Type B pancreatic cell (in vitro differentiated cells): ENCODE measurements at places on chromosomes 4 and X. TPM values are rescaled to one million over a fixed set of nuclear protein-coding genes. Genes with fewer than 3 reads are reported as not detected.

- peak overlapping the region; percentile 40 for H3K4me3 ChIP-seq
- no peaks in the 10 kb centered on the region for H3K27me3 ChIP-seq
- H3K27ac ChIP-seq, result peak overlapping the region; percentile 76
- peaks cover 10% of the 10 kb centered on the region for H3K36me3 ChIP-seq
Observed at GRCh38 chr4:61540944-61541343, 340.8 kb downstream of the ADGRL3 start.

DNA sequence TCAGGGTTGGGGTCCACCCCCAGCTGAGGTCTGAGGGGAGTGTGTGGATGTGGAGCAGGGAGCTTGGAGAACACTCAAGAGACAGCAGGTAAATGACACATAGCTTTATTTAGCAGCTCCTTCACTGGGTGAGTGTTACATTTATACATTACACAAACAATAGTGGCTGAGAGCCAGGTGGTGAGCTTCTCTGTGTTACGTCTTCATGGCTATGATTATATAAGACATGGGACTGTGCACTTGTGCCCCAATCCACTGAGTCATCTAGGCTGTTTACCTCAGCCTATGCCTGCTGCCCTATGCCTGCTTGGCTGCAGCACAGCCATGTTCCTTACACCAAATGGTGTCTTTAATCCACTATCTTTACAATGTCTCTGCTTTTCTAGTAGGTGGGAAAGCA, 459.6 kb downstream of the AFF2 start:
- no peaks in the 10 kb centered on the region for H3K4me1 ChIP-seq
- H3K4me3 ChIP-seq, result no peak overlapping the region
- no peaks in the 10 kb centered on the region for H3K27me3 ChIP-seq
- no peak for DNase-seq

DNA sequence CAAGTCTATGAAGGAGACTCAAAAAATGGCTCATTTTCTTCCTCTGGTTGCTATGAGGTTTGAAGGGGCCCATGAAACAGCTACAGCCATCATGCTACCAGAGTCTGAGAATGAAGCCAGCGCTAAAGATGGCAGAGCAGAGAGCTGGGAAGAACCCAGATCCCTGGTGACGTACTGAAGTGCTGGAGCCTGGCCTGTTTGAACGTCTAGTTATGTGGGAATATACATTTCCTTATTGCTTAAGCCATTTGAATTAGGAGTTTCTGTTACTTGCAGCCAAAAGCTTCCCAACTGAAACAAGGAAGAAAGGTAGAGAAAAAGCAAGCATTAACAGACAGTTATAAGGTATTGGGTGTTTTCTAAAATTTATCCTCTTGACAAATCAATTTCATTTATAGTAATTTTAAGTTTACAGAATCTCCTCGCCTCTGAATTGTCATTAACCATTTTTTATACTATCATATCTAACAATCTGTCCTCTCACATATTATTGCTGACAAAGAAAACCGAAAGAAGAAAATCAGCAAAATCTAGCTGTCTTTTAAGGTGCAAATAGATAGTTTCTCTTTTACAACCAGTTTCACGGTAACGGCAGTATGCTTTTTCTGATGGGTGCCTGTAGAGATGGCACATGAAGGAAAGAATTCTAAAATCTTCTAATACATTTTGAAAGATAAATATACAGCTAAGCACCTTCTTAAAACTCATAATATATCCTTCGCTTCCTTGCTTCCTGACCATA, 8.9 kb upstream of the COQ2 start:
- H3K4me1 ChIP-seq, result no peaks in the 10 kb centered on the region
- H3K4me3 ChIP-seq, result no peak overlapping the region
- H3K27me3 ChIP-seq, result no peaks in the 10 kb centered on the region
- DNase-seq, result no peak
- H3K27ac ChIP-seq, result no peak overlapping the region
- H3K36me3 ChIP-seq, result peaks cover 8% of the 10 kb centered on the region

GRCh38 chr4:118967393-118967792, 78.7 kb downstream of the SYNPO2 start:
- H3K27ac ChIP-seq, result peak overlapping the region; percentile 26
- peaks cover 47% of the 10 kb centered on the region for H3K4me1 ChIP-seq

GRCh38 chrX:39948582-39948981, 149.2 kb downstream of the BCOR start:
- DNase-seq, result no peak
- H3K27ac ChIP-seq, result peak overlapping the region; percentile 56
- H3K4me1 ChIP-seq, result peaks cover 8% of the 10 kb centered on the region

GRCh38 chrX:3713937-3714434, 537 bp upstream of the PRKX start:
- H3K36me3 ChIP-seq, result peaks cover 3% of the 10 kb centered on the region
- DNase-seq, result no peak
- H3K27me3 ChIP-seq, result peaks cover 4% of the 10 kb centered on the region
- H3K4me1 ChIP-seq, result peaks cover 5% of the 10 kb centered on the region

DNA sequence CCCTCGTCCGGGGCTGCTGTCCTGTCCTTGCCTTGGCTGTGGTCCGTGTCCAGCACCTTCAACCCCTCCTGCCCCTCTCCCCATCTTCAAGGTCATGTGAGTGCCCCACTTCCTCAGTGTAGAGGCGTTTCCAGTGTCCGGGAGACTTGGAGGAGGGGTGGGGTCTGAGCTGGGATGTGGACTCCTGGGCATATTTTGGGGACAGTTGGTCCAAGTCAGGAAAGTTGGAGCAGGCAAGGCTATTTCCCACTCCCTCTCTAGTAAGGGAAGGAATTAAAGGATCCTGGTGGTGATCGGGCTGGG, 3.0 kb downstream of the PCGF3 start:
- H3K36me3 ChIP-seq, result peaks cover 22% of the 10 kb centered on the region
- H3K4me3 ChIP-seq, result peak overlapping the region; percentile 75
- H3K27me3 ChIP-seq, result no peaks in the 10 kb centered on the region
- DNase-seq, result no peak
- peaks cover 19% of the 10 kb centered on the region for H3K4me1 ChIP-seq

- no peak for DNase-seq
- H3K27ac ChIP-seq, result no peak overlapping the region
- no peaks in the 10 kb centered on the region for H3K27me3 ChIP-seq
- H3K4me1 ChIP-seq, result peaks cover 61% of the 10 kb centered on the region
Observed at GRCh38 chr4:76980261-76980660, 30.7 kb downstream of the SEPTIN11 start.

GRCh38 chr4:86948276-86948675, 13.5 kb downstream of the AFF1 start:
- H3K4me1 ChIP-seq, result peaks cover 51% of the 10 kb centered on the region
- no peak for DNase-seq
- no peak overlapping the region for H3K27ac ChIP-seq
- no peaks in the 10 kb centered on the region for H3K27me3 ChIP-seq
- peaks cover 7% of the 10 kb centered on the region for H3K36me3 ChIP-seq
- no peak overlapping the region for H3K4me3 ChIP-seq

GRCh38 chr4:168633064-168633463, 136.2 kb downstream of the PALLD start:
- no peak for DNase-seq
- no peaks in the 10 kb centered on the region for H3K36me3 ChIP-seq
- peak overlapping the region; percentile 96 for H3K4me3 ChIP-seq
- peaks cover 8% of the 10 kb centered on the region for H3K27me3 ChIP-seq

DNA sequence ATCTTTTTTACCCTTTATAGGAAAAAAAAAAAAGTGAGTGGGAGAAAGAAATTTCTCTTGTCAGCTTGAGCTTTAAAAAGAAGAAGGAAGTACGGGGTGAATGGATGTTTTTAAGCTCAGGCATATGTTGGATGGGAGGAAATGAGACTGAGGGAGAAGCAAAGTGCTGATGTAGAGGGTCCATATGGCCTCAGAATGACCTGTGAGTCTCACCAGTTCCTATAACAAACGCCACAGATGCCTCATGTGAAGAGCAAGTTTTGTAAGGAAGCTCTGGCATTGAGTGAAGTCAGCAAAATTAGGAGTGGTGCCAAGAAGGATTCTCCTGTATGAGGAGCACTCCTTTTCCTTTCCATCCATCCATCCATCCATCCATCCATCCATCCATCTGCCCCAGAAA, 214.6 kb downstream of the PTTG2 start:
- no peaks in the 10 kb centered on the region for H3K27me3 ChIP-seq
- H3K4me3 ChIP-seq, result no peak overlapping the region
- DNase-seq, result no peak
- H3K27ac ChIP-seq, result no peak overlapping the region
- H3K36me3 ChIP-seq, result peaks cover 4% of the 10 kb centered on the region
- peaks cover 29% of the 10 kb centered on the region for H3K4me1 ChIP-seq

DNA sequence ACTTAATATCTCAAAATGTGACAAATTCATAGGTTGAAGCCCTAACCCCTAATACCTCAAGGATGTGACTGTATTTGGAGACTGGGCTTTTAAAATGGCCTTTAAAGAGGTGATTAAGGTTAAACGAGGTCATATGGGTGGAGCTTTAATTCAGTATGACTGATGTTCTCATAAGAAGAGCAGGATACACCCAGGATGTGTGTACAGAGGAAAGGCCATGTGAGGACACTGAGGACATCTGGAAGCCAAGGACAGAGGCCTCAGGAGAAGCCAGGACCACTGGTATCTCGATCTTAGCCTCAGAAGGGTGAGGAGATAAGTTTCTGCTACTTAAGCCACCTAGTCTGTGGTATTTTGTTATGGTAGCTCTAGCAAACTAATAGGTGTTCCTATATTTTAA, 49.0 kb upstream of the SHISA3 start:
- no peak for DNase-seq
- H3K27me3 ChIP-seq, result no peaks in the 10 kb centered on the region
- no peaks in the 10 kb centered on the region for H3K4me1 ChIP-seq
- H3K27ac ChIP-seq, result no peak overlapping the region

GRCh38 chr4:48103483-48104139, 30.4 kb downstream of the TXK start:
- DNase-seq, result no peak
- H3K36me3 ChIP-seq, result no peaks in the 10 kb centered on the region
- H3K27ac ChIP-seq, result no peak overlapping the region
- H3K4me3 ChIP-seq, result no peak overlapping the region
- H3K4me1 ChIP-seq, result no peaks in the 10 kb centered on the region

DNA sequence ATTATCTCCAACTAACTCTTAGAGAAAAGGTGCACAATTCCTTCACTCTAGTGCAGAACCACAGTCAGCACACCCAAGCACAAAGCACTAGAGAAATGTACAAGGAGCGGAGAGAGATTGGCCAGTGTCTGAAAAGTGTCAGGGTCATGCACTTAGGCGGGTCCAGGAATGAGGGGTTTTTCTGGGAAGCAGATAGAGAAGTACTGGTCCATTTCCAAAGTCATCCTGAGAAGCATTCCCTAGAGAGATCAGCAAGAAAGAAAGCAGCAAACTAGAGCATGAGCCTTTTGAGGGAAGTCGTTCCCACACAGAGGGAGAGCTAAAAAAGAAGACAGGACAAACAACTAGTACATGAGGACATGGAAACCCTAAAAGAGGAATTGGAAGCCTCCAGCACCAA, 168.1 kb upstream of the MAP3K15 start:
- H3K36me3 ChIP-seq, result no peaks in the 10 kb centered on the region
- peaks cover 4% of the 10 kb centered on the region for H3K4me1 ChIP-seq
- H3K27me3 ChIP-seq, result no peaks in the 10 kb centered on the region
- peak overlapping the region; percentile 0 for H3K27ac ChIP-seq
- DNase-seq, result no peak

DNA sequence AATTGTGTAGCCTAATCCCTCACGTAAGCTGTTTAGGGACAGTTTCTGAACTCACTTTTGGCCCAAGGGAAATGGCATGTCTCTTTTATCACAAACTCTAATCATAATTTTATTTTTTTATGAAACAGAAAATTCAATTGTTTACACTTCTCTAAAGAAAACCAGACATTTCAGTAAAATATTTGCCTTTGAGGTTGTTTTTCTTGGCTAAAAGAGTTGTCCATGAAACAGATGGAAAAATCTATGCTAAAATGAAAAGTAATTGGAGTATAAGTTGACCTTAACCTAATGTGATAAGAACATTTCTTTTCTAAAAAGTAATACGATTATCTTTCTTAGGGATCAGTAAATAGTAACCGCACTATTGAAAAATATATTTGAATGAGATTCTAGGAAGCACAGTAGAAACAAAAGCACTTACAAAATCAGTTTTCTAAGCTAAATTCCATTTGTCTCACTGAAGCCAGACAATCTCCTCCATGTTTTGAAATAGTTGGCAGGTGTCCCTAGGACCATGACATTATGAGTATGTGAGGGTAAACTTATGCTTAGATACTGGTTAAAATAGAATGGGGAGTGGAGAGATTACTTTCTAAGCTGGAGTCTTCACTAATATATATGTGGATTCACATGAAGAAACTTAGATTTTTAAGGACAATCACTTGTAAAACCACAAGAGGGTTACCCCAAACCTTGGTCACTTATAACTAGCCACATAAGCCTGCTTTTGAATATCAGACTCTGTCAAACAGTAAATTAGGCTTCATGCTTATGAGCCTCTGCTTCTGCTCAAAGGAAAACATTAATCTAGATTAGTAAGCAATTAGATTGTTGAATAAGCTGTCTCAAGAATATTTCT, 20.1 kb upstream of the TET2 start:
- no peaks in the 10 kb centered on the region for H3K36me3 ChIP-seq
- no peak for DNase-seq
- H3K27ac ChIP-seq, result no peak overlapping the region
- H3K4me1 ChIP-seq, result no peaks in the 10 kb centered on the region

NXF2 gene
- total RNA-seq, result not detected in 2 replicates

RGN gene
- 3.5 and 16.2 TPM in 2 replicates for total RNA-seq

WDR17 gene
- total RNA-seq, result 5.2 and 6.1 TPM in 2 replicates

ATOH1 gene
- total RNA-seq, result 0.36 and 0.97 TPM in 2 replicates

ENAM gene
- total RNA-seq, result 0.17 and 0.41 TPM in 2 replicates

SPARCL1 gene
- total RNA-seq, result 0.38 and 11.2 TPM in 2 replicates

AMTN gene
- not detected in 2 replicates for total RNA-seq

ASB11 gene
- total RNA-seq, result 0.14 TPM in 1 of 2 replicates, not detected in the other

FOXR2 gene
- not detected in 2 replicates for total RNA-seq
